Skeletal muscle cell (primary cell): ENCODE measurements at places on chromosomes 11 and 22.

GRCh38 chr11:131690776-131691175 is 320.4 kb downstream of the NTM start:
- DNase-seq: no peak

- no peak for DNase-seq
These were observed 19.1 kb downstream of the ST14 start for GRCh38 chr11:130178441-130179339.

GRCh38 chr22:33582822-33583400 is 337.4 kb downstream of the LARGE1 start:
- DNase-seq: no peak

DNA sequence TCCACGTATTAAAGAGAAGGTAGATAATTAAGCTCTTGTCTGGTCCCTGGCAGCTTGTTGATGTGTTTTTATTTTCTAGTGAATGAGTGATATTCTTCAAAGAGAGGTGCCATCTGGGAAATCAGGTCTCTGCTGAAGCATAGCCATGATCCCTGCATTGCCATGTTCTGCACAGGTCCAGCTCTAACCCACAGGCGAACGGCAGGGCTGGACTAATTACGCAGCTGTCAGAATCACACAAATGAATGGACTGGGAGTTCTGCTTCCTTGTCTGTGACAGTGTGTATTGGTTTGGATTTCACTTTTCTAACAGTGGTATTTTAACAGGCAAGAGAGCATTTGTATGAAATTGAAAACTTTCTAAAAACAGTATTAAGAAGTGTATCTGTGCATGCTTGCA is 235.6 kb downstream of the FAT3 start:
- DNase-seq: no peak

GRCh38 chr11:1496091-1496760 is 9.6 kb upstream of the MOB2 start:
- no peak for DNase-seq

DNA sequence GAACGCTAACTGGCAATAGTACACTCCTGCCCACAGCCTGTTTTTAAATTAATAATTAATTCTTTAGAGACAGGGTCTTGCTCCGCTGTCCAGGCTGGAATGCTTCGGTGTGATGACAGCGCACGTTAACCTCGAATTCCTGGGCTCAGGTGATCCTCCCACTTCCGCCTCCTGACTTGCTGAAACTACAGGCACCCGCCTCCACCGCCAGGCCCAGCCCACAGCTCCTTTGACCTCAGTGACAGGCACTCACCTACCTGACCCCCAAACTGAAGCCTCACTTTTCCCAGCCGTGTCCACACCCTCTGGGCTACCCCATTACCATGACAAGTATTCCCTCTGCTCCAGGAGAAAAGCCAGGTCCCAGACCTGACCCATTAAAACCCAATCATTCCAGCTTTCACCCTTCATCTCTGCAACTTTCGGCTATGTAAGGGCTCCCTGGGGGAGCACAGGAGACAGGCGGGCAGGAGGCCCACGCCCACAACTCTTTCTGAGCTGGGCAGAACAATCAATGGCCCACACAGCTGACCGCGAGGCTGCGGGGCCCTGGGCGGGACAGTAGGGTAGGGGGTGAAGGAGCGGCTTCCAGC is 730 bp downstream of the LMNTD2 start:
- no peak for DNase-seq
